ENCODE measurements at places on chromosomes 16 and 17.
A peak's percentile ranks its signal among the peaks of the same experiment; 100 is the strongest.

GRCh38 chr17:30244853-30245385, 9.4 kb upstream of the SLC6A4 start:
- DNase-seq: no peak

GRCh38 chr16:79100447-79100846, 500.1 kb downstream of the MAF start:
- no peak for DNase-seq

DNA sequence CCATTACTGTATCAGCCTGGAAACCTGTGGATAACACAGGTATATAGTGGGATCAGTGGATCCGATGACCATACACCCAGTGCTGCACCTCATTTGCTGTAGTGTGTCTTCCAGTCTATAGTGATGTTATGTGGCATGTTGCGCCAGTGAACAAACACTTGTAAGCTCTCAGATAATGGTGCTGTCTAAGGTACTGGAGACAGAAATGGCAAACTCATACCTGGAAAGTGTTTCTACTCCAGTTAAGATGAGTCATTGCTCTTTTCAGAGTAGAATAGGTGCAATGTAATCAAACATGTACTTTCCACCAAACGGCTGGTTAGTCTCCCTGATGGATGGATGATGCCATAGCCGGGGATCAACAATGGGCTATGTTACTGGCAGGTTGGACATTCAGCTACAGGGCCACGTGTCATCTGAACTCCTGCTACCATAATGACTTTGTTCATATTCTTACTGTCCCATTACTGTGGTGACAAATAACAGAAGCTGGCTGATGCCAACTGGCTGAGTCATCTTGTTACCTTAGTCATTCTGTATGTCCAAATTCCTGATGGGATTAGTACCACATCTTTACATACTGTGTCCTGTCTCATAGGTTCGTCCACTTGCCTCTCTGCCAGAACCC, 6.3 kb downstream of the CCL11 start:
- DNase-seq: no peak

- no peak for DNase-seq
Observed at GRCh38 chr17:78000341-78000740, 41.8 kb downstream of the TNRC6C start.

GRCh38 chr16:82589407-82589806, 37.4 kb upstream of the CDH13 start:
- no peak for DNase-seq

- no peak for DNase-seq
Observed at GRCh38 chr16:57799600-57800199, 2.6 kb downstream of the KIFC3 start.

DNA sequence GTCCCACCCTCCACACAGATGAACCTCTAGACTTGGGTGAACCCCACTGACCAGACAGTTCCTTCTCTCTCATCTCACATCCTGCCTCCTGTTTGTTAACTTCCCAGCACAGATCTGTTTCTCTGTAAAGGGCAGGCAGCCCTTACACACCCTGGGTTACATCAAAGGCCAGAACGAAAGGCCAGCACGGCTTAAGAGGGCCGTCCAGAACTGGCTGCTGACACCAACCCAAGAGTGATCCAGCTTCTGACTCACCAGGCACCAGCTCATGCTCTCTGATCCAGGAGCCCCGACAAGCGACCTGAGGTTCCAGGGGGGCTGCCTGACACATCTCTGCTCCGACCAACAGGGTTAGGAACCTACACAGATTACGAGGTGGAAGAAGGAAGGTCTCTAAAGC, 86.9 kb downstream of the MRM3 start:
- no peak for DNase-seq

DNA sequence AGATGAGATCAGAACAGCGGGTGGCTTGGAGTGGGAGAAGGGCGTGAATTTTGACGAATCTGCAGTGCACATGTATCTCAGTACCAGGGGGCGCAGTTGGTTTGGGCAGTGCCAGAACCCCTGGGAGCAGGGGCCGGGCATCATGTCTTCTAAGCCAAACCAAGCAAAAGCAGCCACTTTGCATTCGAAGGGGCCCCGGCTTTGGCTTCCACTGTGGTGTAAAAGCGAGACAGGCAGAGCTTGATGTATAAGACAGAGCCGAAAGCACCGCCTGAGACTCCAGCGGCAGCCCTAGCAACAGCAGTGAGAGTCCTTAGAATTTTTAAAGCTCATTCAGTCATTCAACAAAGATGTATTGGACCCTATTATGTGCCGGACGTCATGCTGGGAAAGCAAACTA, 3.8 kb upstream of the XYLT1 start:
- DNase-seq: no peak

- DNase-seq: peak; percentile 76
Observed at GRCh38 chr17:1730326-1731193, 6.1 kb downstream of the WDR81 start.

DNA sequence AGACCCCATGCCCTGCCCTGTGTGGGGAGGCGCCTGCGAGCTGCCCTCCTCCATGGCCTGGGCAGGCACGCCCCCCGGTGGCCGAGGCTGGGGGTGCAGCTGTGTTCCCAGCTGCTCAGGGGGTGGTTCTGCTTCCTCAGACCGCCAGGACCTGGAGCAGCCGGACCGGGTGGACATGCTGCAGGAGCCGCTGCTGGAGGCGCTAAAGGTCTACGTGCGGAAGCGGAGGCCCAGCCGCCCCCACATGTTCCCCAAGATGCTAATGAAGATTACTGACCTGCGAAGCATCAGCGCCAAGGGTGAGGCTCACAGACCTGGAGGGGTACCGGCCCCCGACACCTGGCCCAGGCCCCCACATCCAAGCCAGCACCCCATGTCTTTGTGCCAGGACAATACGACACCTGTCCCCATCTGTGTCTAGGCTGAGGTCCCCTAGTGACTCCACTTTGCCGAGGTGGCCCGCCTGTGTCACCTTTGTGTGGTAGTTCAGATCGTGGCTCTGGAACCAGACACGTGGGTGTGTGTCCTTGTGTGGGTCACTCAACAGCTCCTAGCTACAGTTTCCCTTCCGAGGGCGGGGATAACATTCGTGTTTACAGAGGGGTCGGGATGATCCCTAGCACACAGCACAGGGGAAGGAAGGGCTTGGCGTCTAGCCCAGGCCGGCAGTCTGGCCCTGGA, 9.3 kb downstream of the GJD3 start:
- DNase-seq: peak; percentile 79

DNA sequence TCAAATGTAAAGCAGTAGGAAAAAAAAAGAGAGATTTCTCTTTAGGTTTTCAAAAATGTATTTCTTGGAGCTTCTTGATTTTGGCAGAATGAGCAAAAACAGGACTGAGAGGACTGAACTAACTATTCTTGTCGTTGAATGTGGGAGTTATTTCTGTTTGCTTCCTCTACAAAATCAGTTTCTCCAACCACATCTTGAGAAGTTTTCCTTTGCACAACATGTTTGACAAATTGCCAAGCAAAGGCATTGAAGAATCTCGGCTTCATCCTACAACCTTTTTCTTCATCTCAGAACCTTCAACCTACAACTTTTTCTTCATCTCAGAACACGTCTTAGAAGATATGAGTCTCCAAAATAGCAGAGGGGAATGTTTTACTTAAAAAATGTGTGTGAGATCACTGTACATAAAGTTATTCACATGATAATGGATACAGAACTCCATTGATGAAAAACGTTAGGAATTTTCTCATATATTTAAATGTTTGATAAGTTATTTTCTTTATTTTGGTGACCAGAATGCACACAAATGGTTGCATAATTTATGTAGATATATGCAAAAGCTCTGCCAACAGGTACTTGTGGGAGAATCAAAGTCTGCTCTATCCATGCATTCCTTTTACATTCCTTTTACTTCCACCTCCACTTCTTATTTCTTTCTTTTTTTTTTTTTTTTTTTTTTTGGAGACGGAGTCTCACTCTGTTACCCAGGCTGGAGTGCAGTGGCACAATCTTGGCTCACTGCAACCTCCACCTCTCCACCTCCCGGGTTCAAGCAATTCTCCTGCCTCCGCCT, 370.0 kb downstream of the KCNJ2 start:
- DNase-seq: no peak

- DNase-seq: no peak
Observed at GRCh38 chr17:15436473-15437302, 30.7 kb downstream of the CDRT4 start.

- no peak for DNase-seq
Observed at GRCh38 chr17:9021992-9022572, 772 bp downstream of the NTN1 start.

DNA sequence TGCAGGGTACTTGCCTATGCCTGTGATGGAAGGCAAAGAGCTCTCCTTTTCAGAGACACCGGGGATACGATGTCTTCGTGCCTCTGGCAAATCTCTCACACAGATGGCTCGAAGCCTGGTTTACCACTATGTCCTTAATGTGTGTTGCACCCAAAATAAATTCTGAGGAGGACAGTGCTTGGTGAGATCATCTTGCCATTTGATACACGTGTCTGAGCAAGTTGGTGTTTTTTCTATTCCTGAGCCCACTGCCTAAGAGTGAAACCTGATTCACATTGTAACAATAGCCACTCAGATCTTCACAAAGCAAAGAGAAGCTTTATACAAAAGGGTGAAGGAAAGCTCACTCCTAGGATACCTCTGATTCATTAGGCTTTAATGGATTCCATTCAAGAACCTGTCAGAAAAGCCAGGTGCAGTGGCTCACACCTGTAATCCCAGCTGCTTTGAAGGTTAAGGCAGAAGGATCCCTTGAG, 33.1 kb upstream of the AKAP1 start:
- DNase-seq: no peak

GRCh38 chr16:87824991-87825841, 44.1 kb downstream of the SLC7A5 start:
- DNase-seq: no peak

DNA sequence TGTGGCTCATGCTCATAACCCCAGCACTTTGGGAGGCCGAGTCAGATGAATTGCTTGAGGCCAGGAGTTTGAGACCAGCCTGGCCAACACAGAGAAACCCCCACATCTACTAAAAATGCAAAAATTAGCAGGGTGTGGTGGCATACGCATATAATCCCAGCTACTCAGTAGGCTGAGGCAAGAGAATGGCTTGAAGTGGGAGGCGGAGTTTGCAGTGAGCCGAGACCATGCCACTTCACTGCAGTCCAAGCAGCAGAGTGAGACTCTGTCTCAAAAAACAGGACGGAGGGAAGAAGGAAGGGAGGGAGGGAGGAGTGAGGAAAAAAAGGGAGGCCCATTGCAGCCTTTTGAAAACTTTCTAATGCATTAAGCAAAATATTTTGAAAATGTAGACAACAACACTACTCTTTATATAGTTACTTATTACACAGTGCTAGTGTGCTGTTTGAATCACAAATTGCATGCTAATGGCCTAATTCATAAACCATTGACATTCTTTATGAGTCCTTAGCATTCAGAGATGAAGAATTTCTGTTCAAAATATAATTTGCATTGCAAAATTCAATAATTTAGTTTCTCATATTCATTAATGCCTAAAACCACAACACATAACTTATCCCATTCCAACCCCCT, 59.4 kb downstream of the TMEM114 start:
- DNase-seq: no peak

DNA sequence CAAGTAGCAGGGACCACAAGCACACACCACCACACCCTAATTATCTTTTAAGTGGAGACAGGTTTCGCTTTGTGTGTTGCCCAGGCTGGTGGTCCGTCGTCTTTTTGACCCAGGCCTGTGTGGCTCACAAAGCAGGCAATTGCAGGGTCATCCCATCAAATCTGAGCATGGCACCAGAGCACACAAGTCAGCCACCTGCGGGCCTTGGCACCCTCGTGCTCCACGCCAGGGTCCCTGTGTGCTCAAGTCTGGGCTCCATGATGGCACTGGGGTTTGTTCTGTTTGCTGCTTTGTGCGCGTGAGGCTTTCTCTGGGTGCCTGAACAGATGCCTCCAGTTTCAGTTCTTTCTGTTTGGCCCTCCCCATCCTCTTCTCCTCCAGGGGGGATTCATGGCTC, 2.4 kb upstream of the CAPN15 start:
- DNase-seq: no peak

GRCh38 chr17:56929362-56929969, 15.6 kb upstream of the TRIM25 start:
- DNase-seq: no peak

GRCh38 chr16:88078111-88078775, 127.0 kb downstream of the BANP start:
- DNase-seq: no peak

- DNase-seq: no peak
Observed at GRCh38 chr17:64092952-64093451, 36.9 kb downstream of the ERN1 start.

DNA sequence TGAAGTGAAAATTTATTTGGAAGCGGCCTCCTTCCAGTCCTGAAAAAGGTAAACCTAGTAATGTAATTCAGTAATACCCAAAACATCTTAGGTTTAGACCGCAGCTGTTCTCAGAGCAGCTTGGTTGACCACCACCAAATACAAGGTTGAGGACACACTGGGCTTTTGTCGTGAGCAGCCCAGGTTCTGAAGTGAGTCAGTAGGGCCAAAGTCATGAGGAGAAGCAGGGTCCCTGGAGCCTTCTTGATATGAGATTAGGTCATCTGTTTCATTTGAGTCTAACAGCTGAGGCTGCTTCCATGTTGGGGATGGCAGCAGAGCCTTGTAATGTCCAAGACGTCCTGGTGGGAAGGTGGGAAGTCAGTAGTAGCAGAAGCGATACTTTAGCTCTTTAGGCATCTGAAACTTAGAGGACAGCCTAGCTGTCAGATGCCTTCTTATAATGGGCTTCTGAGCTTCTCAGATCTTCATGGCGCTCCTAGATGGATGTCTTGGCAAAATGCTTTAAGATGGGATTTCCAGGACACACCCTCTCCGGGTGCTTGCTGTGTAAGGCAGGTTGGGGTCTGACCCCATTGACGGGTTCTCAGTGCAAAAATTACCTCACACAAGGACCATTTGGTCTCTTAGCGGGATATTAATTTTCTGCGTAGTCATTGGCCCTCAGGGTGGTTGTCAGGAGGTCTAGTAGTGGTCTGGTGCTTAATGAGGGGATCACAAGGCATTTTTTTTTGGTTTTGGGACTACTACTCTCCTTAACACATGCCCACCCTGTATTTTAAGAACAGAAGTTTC, 2.4 kb downstream of the ALKBH5 start:
- DNase-seq: no peak

DNA sequence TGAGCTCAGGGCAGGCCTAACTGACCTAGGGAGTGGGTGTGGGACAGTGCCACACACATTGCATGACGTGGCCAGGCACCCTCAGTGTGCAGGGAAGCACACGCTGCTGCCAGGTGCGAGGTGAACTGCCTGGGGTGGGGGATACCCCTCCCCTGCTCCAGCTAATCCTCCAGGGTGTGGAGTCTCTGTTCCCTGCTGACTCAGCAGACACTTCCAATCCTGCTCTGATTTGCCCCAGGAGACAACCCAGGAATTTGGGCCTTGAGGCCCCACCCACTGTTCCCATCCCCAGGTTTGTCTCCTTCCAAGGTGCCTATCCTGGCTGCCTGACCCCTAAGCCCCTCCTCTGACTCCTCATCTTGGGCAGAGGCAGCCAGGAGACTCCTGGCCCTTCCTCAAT, 10.7 kb downstream of the DLX3 start:
- no peak for DNase-seq

DNA sequence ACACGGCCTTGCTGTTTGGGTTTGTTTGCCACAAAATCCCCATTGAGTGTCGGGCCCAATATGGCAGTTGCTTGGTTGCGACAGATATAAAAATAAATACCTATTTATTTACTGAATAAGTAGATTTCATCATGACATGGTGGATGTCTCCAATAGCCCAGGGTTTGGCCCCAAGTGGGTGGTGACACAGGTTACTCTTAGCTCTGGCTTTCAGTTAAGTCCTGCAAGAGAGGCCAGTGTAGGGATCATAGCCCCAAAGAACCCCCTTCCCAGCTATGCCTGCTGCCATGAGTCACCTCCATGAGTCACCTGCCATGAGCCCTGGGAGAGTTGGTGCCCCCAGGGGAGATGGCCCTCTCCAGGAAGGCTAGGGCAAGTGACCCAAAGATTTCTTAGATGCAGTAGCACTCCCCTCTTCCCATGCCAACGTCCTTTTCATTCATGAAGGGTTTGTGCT, 78.7 kb upstream of the LGALS9 start:
- no peak for DNase-seq
